ENCODE measurements at places on chromosomes 2 and 18.

- no peak for DNase-seq
Observed at GRCh38 chr2:123688231-123688940, 336.7 kb upstream of the CNTNAP5 start.

DNA sequence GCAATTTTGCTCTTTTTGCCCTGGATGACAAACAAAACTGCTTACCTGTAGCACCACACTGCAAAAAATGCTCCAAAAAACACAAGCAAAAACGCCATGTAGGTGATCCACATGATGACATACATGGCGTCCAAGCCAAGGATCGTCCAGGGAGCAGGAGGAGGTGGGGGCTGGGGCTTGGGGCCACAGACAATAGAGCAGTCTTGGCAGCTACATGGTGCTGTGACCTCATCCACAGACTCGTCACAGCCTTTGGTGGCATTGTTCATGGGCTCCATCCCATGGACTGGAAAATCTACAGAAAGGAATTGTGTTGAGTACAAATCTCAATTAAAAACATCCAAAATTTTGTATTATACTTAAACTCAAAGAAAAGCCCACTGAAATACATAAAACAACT is 26.1 kb downstream of the NPC1 start:
- DNase-seq: no peak

DNA sequence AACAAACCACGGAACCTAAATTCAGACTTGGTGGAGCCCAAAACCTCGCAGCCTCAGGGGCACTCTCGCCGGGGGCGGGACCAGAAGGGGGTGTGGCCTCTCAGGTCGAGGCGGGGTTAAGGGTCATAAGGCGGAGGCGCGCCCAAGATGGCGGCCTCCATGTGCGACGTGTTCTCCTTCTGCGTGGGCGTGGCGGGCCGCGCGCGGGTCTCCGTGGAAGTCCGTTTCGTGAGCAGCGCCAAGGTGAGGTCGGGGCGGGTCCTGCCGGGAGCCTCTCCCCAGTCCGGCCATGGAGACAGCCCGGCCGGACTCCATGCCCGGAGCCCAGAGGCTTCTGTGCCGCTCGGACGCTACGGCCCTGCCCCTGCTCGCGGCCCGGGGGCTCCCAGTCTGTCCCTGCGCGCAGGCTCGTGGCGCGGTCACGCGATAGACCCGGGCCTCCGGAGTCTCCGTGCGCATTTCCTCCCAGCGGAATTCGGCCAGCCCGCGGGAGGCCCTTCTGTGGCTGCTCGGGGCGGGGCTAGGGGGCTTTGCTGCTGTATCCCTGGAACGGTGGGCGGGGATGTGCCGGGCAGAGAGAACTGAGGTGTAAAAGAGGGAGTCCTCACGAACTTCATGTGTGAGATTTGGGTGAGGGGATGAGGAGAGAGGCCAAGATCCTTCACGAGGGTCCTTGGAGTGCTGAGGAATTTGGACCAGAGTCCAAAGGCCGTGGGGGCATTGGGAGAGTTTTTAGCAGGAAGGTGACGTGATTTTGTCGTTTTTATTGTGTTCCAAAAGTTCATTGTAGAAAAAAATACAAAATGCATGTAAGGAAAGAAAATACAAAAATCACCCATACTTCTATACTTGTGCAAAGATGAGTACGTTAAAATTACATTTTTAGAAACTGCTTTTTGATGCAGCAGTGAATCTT is at the start of gene SMYD5:
TSS of gene SMYD5 (plus strand) at position 126 of the 916 bp plus-strand sequence. CDS start at position 148, 22 bp downstream.
- DNase-seq: peak; percentile 62

- no peak for DNase-seq
Observed at GRCh38 chr2:902584-902983, 48.1 kb upstream of the SNTG2 start.

DNA sequence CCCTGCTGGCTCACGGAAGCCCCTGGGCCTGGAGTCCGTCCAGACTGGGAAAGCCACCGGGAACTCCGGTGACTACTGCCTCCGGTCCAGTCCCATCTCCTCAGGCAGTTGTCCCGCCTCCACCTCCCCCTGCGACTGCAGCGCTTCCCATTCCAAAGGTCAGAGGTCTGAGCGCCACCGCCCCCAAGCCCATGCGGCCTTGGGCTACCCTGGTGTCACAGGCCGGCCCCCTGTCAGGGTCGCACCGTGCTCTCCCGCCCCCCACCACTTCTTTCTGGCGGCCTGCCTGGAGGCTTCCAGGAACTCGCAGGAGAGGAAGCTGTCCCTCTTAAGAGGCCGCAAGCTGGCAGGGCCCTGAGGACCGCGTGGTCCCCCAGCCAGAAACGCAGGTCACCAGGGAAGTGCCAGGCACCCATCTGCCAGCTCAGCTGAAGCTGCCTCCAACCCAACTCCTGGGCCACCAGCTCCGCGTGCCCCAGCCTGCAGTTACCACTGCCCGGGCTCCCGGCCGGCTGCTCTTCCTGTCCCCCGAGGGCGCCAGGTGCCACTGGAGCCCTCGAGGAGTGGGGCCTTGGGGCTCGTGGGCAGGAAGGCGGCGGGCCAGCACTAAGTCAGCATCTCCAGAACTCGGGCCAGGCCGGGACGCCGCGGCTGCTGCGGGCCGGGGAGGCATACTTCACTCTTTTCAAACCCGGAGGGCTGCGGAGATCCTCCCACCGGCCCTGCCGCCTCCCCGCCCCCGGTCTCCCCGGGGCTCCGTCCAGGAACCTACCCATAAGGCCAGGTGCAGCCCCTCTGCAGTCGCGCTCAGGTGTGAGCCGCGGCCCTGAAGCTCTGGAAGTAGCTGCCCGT is 83.3 kb upstream of the POMC start:
- DNase-seq: peak; percentile 42

DNA sequence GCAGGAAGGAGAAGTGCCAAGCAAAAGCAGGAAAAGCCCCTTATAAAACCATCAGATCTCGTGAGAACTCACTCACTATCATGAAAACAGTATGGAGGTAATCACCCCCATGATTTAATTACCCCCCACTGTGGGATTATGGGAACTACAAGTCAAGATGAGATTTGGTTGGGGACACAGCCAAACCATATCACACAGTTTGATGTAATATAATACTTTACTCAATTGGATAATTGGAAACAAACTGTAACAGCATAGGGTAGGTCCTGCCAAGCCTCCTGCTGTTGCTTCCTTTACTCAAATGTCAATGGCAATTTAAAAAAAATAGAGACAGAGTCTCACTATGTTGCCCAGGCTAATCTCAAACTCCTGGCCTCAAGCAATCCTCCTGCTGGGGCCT is 15.5 kb upstream of the METTL21A start:
- no peak for DNase-seq

DNA sequence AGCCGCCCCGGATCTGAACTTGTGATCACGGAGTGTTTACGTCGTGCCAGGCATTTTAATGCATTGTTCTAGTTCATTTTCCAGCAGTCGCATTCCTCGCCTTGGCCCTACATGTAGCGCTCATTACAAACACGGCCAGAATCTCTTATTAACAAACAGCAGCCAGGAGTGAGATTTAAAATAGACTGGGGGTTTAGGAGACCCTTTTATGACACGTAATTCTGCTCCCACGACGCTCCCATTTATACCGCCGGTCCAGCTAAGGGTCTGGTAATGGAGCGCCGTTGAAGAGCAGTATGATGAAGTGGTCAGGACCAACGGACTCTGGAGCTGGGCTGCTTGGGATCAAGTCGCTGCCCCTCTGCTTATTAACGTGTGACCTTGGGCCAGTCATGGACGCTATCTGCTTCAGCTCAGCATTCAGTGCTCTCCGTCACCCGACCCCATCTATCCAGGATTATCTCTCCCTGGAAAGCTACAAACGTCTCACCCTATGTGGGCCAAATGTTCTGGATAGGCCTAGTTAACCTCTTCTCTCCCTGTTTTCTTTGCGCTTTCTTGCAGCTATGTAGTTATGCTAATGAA is 745 bp downstream of the MSH2 start:
- DNase-seq: no peak

Data from NCI-H2107 (cell line).